ENCODE measurements at places on chromosomes 3 and 15.

GRCh38 chr3:50264964-50265485 is 3.9 kb upstream of the SEMA3B start:
- DNase-seq, result no peak

DNA sequence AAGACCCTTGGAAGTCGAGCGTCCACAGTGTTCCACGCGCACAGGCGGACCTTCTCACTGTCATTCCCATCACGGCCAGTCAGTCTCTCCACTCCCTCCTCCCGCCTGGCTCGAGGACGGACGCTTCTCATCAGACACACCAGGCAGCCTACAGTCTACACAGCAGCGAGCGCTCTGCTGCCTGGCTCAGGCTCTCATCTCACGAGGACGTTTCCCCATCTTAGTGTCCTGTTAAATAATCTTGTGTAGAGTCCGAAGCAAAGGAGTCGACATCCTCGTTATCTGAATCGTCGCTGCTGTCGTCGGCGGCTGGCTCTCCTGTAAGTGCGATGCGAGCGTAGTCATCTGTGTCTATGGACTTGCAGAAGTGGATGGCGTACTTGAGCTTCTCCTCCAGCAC is 12.4 kb upstream of the OCA2 start:
- no peak for DNase-seq

DNA sequence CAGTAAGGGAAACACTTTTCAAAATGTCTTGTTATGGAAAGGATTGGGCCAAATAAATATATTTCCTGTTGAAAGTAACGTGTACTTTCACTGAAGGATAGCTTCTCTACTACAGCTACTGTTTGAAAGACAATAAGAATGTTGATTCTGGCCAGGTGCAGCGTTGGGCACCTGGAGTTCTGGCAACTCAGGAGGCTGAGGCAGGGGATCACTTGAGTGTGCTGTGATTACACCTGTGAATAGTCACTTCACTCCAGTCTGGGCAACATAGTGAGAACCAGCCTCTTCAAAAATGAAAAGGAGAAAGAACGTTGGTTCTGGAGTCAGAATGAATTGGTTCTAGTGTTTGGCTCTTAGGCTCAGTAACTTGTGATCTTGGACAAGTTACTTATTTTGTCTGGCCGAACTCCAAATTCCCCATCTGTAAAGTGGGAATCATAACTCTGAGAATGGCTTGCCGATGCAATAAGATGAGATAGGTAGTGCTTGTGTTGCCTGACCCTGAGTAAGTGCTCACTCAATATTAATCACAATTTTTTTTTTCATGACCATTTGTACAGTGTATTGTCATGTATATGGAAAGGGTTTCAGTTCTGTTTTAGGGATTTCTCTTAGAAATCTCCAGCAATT is 310.8 kb downstream of the PTPRG start:
- DNase-seq, result no peak

GRCh38 chr3:78483090-78483489 is 1284.7 kb downstream of the ROBO1 start:
- no peak for DNase-seq

DNA sequence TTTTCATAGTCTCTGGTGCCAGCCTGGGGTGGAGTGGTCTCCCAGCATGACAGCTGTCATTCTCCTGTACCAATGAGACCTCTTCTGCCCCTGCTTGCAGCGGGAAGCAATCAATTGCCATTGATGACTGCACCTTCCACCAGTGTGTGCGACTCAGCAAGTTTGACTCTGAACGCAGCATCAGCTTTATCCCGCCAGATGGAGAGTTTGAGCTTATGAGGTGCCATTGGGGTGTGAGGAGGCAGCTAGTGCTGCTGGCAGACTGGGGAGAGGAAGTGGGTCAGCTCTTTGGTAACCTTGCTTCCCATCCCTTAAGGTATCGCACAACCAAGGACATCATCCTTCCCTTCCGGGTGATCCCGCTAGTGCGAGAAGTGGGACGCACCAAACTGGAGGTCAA is 4.4 kb upstream of the ABCF3 start:
- DNase-seq, result no peak

- DNase-seq, result no peak
Measured at GRCh38 chr3:59595830-59596229, 546.0 kb upstream of the CFAP20DC start.

DNA sequence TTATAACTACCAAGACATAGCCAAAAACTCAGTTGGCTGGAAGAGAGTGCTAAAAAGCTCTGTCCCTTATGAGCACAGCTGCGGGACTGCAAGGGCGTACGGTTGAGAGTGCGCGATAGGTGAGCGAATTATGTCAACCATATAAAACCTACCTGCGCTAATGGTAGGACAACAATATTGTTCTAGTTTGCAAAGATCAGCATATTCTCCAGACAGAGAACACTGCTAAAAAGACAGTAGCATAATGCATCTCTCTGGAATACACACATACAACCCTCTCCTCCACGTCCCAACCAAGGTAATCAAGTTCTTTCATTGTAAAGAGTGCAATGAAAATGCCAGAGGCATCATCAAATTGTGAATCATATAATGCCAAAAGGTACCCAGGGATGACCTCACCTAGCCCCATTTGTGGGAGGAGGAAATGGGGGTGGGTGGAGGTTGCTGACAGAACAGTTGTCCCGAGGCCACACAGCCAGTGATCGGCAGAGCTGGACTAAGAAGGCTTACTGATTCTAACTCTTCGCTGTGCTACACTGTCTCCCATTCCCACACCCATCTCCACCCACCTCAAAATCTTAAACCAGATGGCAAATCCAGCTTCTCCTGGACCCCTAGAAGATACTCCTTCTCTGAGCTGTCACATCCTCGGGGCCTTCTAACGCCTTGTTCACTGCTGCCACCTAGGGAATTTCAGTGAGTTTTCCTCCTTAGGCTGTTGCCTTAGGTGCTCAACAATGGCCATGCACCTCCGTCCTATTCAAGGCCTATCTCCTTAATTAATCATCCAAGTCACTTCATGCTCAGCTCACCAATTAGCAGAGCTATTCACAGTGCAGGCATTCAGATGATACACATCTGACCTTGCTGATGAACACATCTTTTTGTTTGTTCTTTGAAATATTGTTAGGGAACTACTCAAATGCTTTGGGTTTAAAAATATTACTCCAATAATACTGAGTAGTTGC is 60.7 kb downstream of the RPL22L1 start:
- DNase-seq, result peak; percentile 76

DNA sequence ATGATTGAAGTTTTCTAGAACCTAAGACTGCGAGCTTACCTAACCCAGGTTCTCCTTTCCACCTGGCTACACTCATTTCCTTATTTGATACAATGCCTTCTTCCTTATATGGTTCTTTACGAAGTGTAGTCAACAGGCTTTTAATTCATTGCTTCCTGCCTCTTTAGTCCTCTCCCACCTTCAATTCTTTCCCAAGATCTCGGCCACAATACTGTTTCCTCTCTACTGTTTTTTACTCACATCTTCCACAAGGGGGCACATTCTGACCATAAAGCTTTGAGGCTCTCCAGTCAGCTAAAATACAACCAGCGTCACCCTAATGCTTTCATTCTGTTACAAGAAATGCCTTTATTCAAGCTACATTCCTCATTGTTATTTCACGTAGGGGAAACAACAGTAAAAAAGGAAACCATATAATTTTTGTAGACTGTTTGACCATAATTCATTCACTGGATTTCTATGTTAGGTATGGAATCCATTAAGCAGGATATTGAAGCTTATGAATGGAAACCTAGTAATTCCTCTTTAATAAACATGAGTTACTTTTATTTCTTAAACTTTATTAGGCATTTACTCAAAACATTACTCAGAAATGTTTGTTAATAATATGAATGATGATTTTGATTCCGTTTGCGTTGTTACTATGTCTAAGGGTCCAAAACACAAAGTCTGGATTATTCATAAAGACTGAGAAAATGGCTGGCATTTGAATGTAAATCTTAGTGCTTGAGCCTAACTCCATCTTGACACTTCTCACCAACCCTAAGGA is 29.5 kb upstream of the VEPH1 start:
- peak; percentile 22 for DNase-seq

GRCh38 chr3:14261229-14261628 is 82.6 kb downstream of the LSM3 start:
- DNase-seq, result peak; percentile 85

DNA sequence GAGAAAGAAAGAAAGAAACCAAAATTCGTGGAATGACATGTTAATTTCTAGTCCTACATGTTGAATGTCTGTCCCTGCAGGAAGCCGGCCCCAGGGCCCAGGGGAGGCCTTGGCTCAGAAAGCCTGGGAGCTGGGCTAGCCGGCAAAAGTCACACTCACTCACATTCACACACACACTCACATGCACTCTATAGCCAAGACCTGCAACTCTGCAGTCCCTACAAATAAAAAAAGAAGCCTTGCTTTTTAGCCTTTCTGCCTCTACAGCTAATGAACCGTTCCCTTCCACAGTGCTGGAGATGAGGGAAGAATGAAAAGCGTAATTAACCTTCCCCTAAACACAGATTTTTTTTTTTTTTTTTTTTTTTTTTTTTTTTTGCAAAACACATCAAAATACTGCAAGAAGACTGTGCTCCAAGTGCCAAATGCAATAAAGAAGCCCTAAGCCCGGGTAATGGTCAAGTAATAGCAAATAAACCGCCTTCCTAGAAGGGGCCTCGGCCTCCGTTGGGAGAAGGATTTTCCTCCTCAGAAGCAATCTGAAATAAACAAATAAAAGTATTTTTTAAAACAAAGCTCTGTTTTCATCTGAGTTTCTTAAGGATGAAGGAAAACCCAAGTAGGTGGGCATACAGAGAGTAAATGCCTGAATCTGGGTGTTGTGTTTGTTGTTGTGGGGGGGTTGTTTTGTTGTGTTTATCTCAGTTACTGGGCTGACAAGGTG is 4.3 kb downstream of the MECOM start:
- DNase-seq, result no peak

- DNase-seq, result peak; percentile 80
Measured at GRCh38 chr15:70512772-70513362, 250.5 kb downstream of the UACA start.

DNA sequence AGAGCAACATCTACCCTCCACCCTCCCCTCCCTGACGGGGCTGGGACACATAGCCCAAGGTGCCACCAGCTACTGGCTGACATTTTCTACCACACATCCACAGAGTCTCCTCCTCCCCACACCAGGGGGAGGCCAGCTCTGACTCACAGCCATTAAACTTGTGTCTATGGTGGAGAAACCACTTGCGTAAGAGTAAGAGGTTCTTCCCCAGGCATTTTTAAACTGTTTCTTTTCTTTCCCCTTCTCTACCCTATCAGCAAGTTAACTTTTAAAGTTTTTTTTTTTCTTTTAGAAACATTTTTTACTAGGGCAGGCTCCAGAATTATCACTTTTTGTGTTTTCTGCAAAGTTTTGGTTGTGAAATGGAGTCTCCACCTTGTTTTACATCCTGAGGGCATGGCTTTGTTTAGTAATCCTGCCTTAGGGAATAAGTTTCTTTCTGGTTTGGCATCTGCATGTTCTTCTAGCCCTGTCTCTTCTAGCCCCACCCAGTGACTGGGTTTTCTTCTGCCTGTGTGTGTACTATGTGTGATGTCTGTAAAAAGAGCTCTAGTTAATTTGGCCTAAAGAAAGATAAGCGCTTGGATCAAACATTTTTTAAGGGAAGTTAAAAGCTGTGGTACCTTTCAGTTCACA is 148.8 kb upstream of the GADL1 start:
- DNase-seq, result no peak

DNA sequence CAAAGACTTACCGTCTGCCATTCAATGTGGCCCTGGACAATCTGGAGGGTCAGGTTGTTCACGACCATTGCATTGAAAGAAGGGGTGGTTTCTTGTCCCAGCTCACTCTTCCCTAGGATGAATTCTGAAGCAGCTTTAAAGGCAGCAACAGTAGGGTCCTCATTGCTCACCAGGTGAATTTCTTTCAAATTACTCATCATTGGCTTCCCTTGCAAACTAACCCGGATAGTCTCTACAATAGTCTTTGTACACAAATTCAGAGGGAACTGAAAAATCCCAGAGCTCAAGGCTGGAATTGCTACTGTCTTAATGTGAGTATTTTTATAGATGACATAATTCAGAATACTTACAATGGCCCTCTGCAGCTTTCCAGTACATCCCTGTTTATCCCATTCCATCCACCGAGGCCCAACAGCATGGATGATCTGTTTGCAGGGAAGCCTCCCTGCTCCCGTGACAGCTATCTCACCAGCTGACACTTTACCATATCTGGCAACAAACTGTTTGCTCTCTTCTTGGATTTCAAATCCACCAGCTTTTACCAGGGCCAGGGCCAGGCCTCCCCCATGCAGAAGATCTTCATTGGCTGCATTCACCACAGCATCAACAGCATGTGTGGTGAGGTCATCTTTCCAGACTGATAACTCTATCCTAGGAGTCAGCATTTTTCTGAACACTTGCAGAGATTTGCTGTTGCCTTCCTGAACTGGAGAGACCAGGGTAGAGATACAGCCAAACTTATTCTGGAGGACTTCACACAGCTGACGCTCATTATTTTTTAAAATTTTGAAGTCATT is 8.6 kb downstream of the PARP9 start:
- DNase-seq, result no peak

DNA sequence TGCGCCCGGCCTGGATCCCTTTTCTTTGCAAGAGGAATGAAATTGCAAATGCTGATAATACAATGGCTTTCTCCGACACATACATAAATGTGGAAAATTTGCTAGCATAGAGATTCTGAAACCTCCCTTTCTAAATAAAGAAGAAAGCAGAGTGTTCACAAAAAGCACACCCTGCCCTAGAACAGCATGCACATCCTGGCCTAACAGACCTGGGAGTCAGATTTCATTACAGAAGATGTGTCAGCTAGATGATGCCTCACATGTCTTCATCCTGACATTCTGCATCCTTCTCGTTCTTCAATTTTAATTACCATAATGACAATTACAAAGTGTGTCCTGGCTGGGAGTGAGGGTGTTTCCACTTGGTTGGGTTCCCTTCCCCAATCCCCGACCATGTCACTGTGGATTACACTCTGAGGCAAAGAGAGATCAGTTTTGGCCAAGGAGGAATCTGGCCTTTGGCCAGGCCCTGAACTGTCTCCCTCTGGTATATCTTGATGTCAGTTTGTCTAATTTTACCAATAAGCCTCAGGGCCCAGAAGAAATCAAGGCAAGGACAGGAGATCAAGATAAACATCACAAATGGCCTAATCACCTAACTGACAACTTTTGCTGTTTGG is 104.9 kb upstream of the SPATA12 start:
- DNase-seq, result no peak

DNA sequence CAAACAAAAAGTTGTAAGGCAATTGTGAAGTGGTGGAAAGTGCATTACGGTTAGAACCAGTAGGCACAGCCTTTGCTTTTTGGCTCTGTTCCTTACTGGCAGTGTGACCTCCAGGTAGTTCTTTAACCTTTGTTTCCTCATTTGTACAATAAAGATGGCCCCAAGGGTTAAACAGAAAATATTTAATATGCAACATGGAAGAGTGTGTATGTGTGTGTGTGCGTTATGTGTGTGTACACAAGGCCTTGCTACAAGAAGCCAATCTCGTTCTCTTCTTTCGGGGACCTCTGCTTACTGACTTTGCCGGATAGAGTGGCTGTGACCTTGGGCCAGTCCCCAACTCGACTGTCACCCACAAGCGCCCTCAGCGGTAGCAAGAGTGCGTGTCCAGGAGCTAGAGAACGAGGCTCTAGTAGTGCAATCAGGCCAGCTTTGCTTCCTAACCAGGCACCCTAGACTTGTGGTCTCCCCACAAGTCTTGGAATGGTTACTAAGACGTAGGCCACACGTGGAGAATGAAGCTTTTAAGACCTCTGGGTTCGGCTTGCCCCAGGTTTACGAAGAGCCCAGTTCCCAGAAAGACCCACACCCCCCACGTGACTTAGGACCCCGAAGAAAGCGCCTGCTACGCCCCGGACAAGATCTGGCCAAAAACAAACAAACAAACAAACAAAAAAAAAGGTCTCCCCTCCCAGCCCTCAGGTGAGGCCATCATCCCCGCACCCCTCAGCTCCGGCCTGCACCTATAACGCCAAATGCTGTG is 593 bp downstream of the CIAO2A start:
- peak; percentile 48 for DNase-seq

- DNase-seq, result no peak
Measured at GRCh38 chr3:158330870-158331269, 221.0 kb downstream of the RSRC1 start.
